Thoracic aorta (tissue), 2 donors: ENCODE measurements at places on chromosomes 4 and X. TPM values are rescaled to one million over a fixed set of nuclear protein-coding genes. Genes with fewer than 3 reads are reported as not detected.

- H3K4me1 ChIP-seq = no peaks in the 10 kb centered on the region
- peak within 1 kb of the TSS; percentile 87 for H3K4me3 ChIP-seq
- no peaks in the 10 kb centered on the region for H3K36me3 ChIP-seq
These were observed at the start of gene PRRG1 for GRCh38 chrX:37349221-37350033. TSS of gene PRRG1 (plus strand) at chrX:37349364. CDS start at chrX:37406250, 56,886 bp downstream.

- H3K4me1 ChIP-seq = peaks cover 21% of the 10 kb centered on the region
- peak overlapping the region; percentile 78 for H3K27ac ChIP-seq
- H3K4me3 ChIP-seq = peak overlapping the region; percentile 74
- no peak for DNase-seq
These were observed 746 bp downstream of the PPAT start for GRCh38 chr4:56434599-56435139.

DNA sequence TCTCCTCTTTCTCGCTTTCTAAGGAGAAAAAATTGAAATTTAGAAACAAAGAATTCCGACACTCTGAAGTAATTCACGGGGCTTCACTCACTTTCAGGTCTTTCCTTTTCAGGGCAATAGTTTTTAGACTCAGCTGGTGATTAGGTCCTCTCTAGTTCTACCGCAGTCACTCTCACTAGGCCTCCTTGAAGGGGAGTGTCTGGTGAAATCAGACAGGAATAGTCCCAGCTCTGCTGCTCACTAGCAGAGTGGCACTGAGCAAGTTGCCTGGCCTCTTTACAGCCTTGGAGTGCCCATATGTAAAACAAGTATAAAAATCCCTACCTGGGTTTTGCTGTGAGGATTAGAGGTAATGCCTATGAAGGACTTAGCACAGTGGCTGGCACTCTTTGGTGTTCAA is 64.1 kb downstream of the NEUROG2 start:
- no peaks in the 10 kb centered on the region for H3K27me3 ChIP-seq
- DNase-seq = no peak
- no peak overlapping the region for H3K27ac ChIP-seq
- no peak overlapping the region for H3K4me3 ChIP-seq
- H3K36me3 ChIP-seq = no peaks in the 10 kb centered on the region

- no peak overlapping the region for H3K4me3 ChIP-seq
- no peak for DNase-seq
- no peaks in the 10 kb centered on the region for H3K27me3 ChIP-seq
- no peaks in the 10 kb centered on the region for H3K36me3 ChIP-seq
These were observed 36.3 kb downstream of the RTL5 start for GRCh38 chrX:72095370-72095769.

DNA sequence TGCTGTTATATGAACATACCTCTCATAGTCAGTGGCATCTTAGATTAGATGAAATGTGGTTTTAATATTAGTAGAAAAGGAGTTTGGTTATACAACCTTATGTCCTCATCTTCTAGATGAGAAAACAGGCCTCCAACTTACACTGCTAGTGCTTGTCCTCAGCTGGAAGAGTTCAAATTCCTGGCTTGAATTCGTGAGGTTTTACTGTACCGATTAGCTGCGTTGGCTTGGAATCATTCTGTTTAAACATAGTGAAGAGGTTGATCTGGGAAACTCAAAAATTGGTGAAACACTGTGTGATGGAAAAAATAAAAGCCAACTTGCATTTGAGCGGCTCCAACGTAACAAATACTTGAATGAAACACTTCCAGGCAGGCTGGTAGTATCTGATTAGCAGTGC is 81.0 kb downstream of the LNX1 start:
- no peaks in the 10 kb centered on the region for H3K36me3 ChIP-seq
- no peaks in the 10 kb centered on the region for H3K27me3 ChIP-seq
- no peak overlapping the region for H3K4me3 ChIP-seq
- peaks cover 39% of the 10 kb centered on the region for H3K4me1 ChIP-seq
- H3K27ac ChIP-seq = peak overlapping the region; percentile 44

DNA sequence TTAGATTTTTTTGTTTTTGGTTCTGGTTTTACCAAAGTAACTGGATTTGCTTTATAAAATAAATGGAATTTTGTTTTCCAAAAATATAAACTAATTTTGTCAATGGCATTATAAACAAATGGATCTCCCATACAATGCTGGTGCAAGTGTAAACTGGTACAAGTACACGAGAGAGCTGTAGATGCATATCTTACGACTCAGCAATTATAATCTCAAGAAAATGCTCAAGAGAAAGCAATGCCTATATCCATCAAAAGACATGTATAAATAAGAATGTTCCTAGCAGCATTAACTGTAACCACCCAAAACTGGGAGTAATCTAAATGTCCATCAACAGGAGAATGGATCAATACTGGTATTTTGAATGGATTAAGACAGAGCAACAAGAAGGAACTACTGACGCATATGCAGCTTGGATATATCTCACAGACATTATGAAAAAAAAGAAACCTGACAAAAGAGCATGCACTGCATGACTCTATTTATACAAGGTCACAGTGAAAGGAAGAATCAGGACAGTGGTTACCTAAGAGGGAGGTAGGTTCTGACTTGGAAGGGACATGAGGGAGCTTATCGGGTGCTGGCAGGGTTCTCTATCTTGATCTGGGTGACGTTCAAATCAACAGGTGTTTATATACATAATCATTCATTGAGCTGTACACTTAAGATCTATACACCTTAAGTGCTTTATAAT is 9.5 kb downstream of the ADH5 start:
- H3K36me3 ChIP-seq = peaks cover 44% of the 10 kb centered on the region
- H3K4me1 ChIP-seq = peaks cover 4% of the 10 kb centered on the region
- no peaks in the 10 kb centered on the region for H3K27me3 ChIP-seq
- no peak overlapping the region for H3K4me3 ChIP-seq

DNA sequence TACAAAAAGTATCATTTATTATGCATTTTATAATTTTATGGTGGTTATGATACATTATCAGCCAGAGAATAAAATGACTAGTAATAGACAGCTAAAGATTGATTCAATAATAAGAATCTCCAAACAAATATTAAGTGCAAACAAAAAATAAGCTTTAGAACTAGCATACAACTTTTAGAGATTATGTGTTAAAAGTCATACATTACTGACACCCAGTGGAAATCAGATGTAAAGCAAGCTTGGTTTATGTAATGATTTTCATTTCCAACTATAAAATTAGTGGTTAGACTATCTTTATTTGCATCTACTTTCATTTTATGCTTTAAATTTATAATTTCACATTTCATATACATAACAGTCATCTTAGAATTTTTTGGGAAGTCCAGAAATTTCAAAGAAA is 57.7 kb downstream of the IL13RA2 start:
- DNase-seq = no peak
- no peak overlapping the region for H3K27ac ChIP-seq
- no peaks in the 10 kb centered on the region for H3K27me3 ChIP-seq
- no peaks in the 10 kb centered on the region for H3K36me3 ChIP-seq

GRCh38 chr4:65126200-65126599 is 544.1 kb downstream of the EPHA5 start:
- no peaks in the 10 kb centered on the region for H3K4me1 ChIP-seq
- no peak overlapping the region for H3K4me3 ChIP-seq
- no peaks in the 10 kb centered on the region for H3K27me3 ChIP-seq

DNA sequence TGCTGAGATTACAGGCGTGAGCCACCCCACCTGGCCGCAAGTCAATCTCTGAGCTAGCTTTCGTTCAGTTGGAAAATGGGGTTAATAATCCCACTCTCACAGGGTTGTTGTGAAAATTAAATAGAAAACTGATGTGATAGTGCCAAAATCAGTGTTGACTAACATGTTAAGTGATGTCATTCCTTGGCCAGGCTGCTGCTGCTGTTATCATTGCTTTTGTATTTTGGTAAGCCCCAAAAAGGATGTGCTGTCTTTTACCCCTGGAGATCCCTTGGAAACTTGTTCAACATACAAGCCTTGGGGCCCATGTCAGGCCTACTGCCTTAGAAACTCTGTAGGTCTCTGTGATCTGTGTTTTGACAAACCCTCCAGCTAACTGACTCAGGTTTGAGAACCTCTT is 106.3 kb downstream of the AFF1 start:
- H3K4me3 ChIP-seq = no peak overlapping the region
- peaks cover 84% of the 10 kb centered on the region for H3K4me1 ChIP-seq
- no peak for DNase-seq
- H3K36me3 ChIP-seq = no peaks in the 10 kb centered on the region
- no peaks in the 10 kb centered on the region for H3K27me3 ChIP-seq
- peak overlapping the region; percentile 73 for H3K27ac ChIP-seq

GRCh38 chrX:116872931-116873330 is 410.2 kb upstream of the CT83 start:
- no peaks in the 10 kb centered on the region for H3K36me3 ChIP-seq
- no peaks in the 10 kb centered on the region for H3K4me1 ChIP-seq
- H3K27me3 ChIP-seq = no peaks in the 10 kb centered on the region
- DNase-seq = no peak

GRCh38 chr4:173360587-173361221 is 10.1 kb upstream of the SAP30 start:
- DNase-seq = no peak
- no peak overlapping the region for H3K27ac ChIP-seq
- H3K36me3 ChIP-seq = no peaks in the 10 kb centered on the region
- H3K4me3 ChIP-seq = no peak overlapping the region

DNA sequence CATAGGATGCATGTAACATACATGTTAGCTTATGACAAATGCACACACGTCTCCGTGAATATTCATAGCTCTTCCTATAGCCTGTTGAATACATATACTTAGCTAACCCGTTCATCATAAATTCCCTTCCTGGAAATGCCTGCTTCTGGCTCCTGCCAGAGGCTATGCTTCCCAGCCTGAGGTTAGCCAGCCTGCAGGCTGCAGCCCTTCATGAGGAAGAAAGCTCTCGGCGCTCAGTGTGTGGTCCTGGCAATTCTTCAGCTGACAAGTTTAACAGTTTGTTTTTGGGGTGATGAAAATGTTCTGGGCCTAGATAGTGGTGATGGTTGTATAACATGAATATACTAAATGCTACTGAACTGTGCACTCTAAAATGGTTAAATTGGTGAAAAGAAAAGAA is 48.8 kb upstream of the MAN2B2 start:
- no peaks in the 10 kb centered on the region for H3K36me3 ChIP-seq
- no peak overlapping the region for H3K27ac ChIP-seq

DNA sequence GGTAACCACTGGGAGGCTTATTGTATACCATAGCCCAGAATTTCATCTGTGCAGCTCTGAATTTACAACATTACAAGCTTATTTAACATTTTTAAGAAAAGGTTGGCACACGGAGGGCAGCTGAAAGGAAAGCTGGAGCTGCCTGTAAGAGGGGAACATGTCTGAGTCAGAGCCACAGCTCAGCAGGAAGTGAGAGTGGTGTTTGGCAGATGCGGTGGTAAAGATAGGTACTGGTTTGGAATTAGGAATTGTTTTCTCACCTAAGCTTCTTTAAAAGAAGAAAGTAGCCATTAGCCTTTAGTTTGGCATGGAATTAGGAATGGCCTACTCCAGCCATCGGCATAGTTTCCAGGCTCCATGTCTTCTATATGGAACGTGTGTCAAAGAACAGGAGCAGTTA is 172.5 kb upstream of the ANXA3 start:
- no peak overlapping the region for H3K4me3 ChIP-seq
- no peak for DNase-seq
- H3K4me1 ChIP-seq = no peaks in the 10 kb centered on the region
- H3K36me3 ChIP-seq = no peaks in the 10 kb centered on the region
- no peaks in the 10 kb centered on the region for H3K27me3 ChIP-seq
- no peak overlapping the region for H3K27ac ChIP-seq

DNA sequence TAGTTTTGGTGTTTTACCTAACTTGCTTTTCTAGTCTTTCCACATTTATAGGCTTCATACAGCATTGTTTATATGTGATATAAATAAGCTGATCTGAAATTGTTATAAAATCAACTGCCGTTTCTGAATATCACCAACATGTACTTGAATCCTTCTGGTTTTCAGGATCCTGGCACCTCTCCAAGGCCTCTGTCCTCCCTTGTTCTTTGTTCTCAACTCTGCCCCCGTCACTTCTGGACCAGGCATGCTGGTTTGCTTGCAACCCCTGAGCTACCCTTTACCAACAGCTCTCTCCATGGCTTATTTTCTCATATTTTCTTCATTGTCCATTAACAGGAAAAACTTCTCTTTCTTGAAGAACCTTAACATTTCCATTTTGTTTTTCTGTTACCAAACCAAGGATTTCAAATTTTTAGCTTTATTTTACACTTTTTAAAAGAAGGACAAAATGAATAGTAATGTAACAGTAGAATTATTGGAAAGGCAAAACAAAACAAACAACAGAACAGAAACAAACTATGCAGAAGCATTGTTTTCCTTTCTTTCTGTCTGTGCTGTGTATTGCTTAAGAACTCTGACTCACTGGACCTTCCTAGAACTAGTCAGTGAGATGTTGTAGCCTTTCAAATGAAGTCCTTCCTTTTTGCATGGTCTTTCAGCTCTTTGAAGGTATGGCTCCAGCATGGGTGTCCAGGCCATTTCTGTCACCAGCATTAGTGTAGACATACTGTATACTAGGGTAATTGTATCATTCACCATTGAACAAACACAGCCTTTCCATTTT is 44.8 kb downstream of the BANK1 start:
- H3K27me3 ChIP-seq = no peaks in the 10 kb centered on the region
- H3K27ac ChIP-seq = no peak overlapping the region
- no peak for DNase-seq
- no peaks in the 10 kb centered on the region for H3K36me3 ChIP-seq

- H3K4me3 ChIP-seq = no peak overlapping the region
- no peaks in the 10 kb centered on the region for H3K36me3 ChIP-seq
These were observed 10.3 kb upstream of the AKAP17A start for GRCh38 chrX:1581132-1581531.

- H3K27me3 ChIP-seq = no peaks in the 10 kb centered on the region
- no peak overlapping the region for H3K4me3 ChIP-seq
- no peak for DNase-seq
- peak overlapping the region; percentile 76 for H3K27ac ChIP-seq
- H3K36me3 ChIP-seq = no peaks in the 10 kb centered on the region
These were observed 651.1 kb downstream of the ANKRD50 start for GRCh38 chr4:124061413-124061812.

GRCh38 chrX:137031039-137031438 is 2.8 kb downstream of the GPR101 start:
- H3K27me3 ChIP-seq = no peaks in the 10 kb centered on the region
- no peaks in the 10 kb centered on the region for H3K36me3 ChIP-seq
- H3K27ac ChIP-seq = no peak overlapping the region
- peaks cover 4% of the 10 kb centered on the region for H3K4me1 ChIP-seq
- H3K4me3 ChIP-seq = no peak overlapping the region

DNA sequence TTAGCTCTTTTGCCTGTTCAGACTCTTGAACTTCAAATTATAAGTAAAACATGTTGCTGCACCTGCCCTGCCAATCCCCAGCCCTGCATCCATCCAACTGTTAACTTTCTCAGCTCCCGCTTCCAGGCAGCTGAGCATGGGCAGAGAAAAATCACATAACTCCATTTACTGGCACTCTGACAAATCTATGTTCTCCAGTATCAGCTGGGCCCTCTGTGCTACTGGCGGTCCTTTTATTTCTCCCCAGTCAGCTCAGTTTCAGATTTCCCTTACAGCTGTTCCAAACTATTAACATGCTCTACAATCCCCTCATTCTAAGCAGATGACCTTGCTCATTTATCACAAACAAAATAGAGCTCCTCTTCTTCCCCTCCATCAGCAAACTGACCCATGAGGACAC is 240.4 kb upstream of the TET2 start:
- no peak for DNase-seq
- no peaks in the 10 kb centered on the region for H3K4me1 ChIP-seq
- H3K4me3 ChIP-seq = no peak overlapping the region
- no peaks in the 10 kb centered on the region for H3K36me3 ChIP-seq
- no peaks in the 10 kb centered on the region for H3K27me3 ChIP-seq

Gene DACH2
- total RNA-seq = not detected

Gene ELMOD2
- 26.1 TPM for total RNA-seq

Gene VSIG4
- total RNA-seq = 154 TPM

Gene CYTL1
- total RNA-seq = 126 TPM
